ENCODE measurements at places on chromosomes 2 and 18. TPM values are rescaled to one million over a fixed set of nuclear protein-coding genes. Genes with fewer than 3 reads are reported as not detected.

DNA sequence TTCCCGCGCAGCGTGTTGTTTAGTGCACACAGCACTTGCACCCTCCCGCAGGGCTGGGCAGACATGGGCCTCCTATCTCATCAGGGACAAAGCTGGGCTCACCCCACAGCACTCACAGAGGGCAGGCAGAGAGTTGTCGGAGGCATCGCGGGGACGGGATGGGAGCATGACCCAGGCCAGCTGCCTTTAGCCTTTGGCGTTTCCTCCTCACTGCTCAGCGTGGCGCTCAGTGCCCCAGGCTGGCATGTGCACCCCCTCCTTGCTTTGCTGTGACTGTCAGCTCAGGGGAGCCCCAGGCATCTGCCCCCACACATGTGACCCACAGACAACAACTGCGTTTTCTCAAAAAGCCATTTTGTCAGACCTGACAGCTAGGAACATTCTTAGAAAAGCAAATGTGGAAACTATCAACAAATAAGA is 101.1 kb downstream of the RNF144A start:
- no peak for DNase-seq

DNA sequence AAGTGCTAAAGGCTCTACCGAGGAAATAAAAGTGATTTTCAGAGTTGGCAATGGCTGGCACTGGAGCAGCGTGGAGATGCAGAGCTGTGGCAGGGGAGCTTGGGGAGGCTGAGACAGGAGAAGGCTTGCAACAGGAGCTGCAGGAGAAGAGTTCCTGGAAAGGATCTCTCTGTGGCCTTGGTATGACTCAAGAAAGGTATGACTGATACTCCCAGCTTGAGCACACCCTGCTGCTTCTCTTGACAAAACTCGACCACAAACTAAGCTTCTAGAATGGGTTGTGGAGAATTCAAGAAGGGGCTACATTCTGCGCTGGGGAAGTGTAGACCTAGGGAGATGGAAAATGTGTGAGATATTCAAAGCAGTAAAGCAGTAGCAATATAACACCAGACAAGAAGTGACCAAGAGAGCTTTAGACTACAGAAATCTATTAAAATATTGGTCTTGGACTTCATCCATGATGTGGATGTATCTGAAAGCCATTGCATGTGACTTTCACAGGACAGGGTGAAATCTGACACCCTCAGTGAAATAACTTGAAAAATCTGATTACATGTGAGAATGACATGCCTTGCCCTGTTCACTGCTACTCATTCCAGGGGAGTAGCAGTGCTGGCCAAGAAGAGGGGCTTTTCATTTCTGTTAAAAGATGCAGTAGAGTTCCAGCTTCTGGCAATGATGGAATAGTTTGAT is 41.5 kb downstream of the SUCLG1 start:
- DNase-seq = no peak

DNA sequence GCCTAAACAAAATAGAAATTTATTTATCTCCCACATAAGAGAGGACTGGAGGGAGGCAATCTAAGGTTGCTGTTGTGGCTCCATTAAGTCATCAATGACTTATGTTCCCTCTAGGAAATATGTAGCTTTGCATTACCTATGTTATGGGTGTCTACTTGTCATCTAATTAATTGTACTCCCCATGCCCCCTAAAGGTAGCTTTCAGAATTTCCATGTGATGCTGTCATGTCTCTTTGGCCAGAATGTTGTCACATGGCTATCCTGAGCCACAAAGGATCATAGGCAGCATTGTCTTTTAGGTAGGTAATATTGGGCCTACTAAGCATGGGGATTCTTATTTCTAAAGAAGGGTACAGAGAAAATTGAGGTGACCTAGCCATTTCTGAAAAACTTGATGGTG is 935.6 kb upstream of the FANCL start:
- DNase-seq = no peak

GRCh38 chr2:57444752-57445430 is 601.7 kb upstream of the VRK2 start:
- no peak for DNase-seq

DNA sequence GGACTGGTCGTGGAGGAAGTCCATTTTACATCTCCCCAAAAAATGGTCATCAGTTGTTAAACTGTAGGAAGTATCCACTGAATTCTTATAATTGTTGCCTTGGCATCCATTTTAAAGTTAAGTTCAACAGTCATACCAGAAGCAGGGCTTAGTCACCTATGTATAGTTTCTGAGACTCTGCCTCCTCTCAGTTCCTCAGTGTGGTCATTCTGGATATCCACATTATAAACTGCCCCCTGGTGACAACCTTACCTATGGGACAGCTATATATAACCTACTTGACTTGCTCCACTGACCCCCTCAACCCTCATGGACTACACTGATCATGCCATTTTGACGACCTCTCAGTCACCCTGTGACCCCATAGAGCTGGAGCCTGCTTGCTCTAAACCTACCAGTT is 617.0 kb downstream of the LRP1B start:
- no peak for DNase-seq

Gene UGT1A10
- not detected for total RNA-seq

GRCh38 chr2:167935803-167936110 is 311.6 kb downstream of the STK39 start:
- DNase-seq = no peak

Gene IL18RAP
- total RNA-seq = not detected

Gene DTNA
- 13.3 TPM for total RNA-seq

DNA sequence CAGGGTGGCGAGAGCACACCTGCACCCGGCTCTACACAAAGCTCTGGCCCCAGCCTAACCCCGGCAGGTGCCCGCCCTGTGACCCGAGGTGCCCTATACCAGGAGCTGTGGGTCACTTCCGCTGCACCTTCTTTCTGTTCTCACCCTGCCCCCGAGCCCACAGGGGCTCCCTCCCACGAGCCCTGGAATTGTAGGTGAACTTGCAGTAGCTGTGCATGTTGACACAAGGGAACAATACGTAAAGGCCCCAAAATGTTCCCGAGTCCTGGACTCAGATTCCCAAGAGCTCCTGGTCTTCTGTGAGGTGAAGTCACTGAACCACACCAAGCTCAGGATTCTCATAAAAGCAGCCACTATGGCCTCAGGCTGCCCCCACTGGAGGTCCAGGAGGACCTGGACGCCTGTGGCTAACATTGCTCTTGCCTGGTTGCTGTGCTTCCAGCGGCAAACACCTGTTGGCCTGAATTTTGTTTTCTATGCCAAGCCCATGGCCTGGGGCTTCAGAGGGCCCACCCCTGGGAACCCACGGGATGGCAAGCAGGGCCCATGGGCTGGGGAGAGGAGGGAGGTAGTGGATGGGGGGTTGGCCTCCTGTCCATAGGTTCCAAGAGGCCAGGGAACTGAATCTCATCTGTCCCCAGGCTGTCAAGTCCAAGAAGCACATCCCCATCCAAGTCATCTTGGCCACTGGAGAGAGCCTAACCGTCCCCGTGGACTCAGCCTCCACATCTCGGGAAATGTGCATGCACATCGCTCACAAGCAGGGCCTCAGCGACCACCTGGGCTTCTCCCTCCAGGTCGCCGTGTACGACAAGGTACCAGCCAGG is 23.2 kb upstream of the GPR17 start:
- no peak for DNase-seq

- no peak for DNase-seq
Observed at GRCh38 chr18:44051026-44051425, 629.7 kb upstream of the SETBP1 start.

Gene TXNL1
- total RNA-seq = 86.0 TPM

Gene PNO1
- total RNA-seq = 20.3 TPM

GRCh38 chr2:241612156-241613016 is 24.6 kb downstream of the THAP4 start:
- DNase-seq = no peak

GRCh38 chr2:127506510-127506909 is 19.8 kb downstream of the IWS1 start:
- DNase-seq = no peak

Gene SMC6
- total RNA-seq = 38.2 TPM

DNA sequence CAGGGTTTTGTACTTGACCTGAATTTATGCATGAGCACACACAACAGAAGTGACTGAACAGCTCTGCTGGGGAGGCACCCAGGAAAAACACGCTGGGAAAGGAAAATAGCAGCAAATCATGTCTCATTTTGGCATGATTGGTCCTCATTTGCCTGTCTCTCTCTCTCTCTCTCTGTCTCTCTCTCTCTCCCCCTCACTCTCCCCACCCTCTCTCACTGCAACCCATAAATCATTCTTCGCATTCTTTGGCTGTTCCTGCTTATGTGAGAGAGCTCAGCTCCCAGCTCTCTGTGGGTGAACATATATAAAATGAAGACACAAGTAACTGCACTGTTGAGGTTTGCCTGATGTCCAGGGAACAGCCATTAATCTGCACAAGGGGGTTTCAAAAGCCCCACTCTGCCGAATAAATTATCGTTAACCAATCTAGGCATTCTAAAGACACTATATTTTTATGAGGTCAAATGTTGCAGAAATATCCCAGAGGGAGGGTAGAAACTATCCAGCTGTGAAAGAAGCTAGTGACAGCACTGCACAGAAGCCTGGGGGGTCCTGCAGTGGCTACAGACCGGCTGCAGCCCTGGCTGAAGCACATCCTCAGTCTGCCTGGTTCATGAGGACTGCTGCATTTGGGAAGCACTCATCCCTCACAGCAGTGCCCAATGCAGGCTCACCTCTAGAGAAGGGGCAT is 260.3 kb downstream of the AFF3 start:
- no peak for DNase-seq

Gene DRC1
- total RNA-seq = 0.45 TPM

DNA sequence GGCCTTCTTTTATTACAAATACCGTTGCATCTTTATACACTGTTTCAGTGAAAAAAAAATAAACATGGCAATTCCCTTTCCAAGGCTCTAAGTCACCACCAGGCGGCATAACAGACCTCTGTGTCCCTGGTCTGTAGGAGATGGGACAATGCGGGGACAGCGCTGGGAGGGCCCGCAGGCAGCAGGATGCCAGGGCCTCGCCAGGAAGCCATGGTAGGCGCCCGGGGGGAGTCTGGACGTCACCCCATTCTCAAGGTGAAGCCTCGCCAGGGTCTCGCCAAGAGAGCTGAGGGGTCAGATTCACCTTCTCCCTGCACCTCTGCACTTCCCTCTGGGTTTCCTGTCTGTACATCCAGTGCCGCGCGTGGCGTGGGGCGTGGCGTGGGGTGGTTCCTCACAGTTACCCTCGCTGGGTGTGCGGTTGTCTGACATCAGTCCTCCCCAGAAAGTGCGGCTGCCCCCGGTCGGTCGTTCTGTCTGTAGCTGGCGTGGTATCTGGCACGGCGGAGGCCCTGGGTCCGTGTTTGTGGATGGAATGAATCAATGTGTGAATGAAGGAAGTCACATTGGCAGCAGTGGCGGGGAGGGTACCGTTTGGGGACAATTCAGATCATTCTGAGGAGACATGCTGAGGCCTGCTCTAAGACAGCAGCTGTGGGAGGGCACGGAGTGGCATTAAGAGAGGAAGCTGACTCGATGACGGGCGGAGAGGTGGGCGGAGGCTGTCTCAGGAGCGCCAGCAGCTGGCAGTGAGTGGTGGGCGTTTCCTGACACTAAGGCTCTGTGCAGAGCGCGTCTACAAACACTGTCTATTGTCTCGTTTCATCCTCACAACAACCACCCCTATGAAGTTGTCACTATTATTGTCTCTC is 46.0 kb downstream of the LRRFIP1 start:
- DNase-seq = no peak

DNA sequence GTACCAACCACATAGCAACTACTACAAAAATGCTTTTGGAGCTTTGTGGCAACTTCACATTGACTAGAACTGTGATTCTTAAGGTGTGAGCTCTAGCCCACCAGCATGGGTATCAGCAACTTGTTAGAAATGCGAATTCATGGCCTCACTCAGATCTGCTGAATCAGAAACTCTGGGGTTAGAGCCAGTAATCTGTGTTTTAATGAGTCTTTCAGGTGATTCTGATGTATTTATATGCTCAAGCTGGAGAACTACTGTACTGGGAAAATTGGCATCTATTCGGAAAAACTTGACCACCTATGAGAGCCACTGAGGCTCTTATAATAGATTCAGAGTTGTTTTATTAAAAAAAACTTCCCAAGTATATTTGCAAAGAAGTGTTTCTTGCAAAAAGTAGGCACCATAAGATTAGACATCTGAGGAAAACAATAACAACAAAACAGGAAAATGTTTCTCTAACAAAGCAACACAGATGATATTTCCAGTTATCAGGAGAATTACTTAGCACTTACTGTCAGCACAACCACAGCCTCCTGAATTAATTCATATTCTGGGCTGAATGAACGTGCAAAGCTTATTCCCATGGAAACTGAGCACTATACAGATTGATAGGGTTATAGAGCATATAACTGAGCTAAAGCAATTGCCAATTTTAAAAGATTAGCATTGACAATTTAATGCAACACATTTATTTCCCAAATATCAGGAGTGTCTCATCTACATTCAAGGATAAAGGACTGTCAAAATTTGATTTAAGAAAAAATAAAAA is 71.6 kb downstream of the NCKAP5 start:
- DNase-seq = no peak

Gene IMPACT
- total RNA-seq = 32.7 TPM

GRCh38 chr2:179049546-179050311 is at the start of gene CCDC141:
Gene CCDC141, minus strand, starts transcription at chr2:179050137. Its CDS starts 196 bp downstream, at chr2:179049941.
- DNase-seq = no peak

Gene RUFY4
- not detected for total RNA-seq

All from neural crest cell (in vitro differentiated cells).